ENCODE measurements at places on chromosomes 11 and 22. TPM values are rescaled to one million over a fixed set of nuclear protein-coding genes. Genes with fewer than 3 reads are reported as not detected.

Gene ANO1
- total RNA-seq: 41.7 TPM

Gene NAALADL1
- not detected for total RNA-seq

Gene NADSYN1
- total RNA-seq: 58.2 TPM

Gene C11orf52
- 4.6 TPM for total RNA-seq

DNA sequence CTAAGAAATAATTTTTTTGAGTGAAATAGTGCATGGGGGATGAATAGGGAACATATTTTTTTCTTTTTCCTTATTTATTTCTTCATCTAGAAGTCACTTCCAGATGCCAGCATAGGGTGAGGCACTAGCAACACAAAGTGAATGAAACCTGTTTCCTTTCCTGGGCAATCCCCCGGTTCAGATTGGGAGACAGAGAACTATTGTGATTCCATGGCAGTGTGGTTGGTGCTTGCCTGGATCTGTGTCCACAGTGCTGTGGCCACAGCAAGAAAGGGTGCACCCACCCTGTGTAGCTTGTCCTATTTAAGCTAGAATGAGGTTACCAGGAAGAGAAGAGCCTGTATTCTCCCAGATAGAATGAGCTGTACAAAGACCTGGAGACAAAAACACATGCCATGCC, 57.6 kb downstream of the SLC5A1 start:
- no peak overlapping the region for H3K4me3 ChIP-seq
- H3K4me1 ChIP-seq: no peaks in the 10 kb centered on the region
- peaks cover 35% of the 10 kb centered on the region for H3K27me3 ChIP-seq
- H3K36me3 ChIP-seq: no peaks in the 10 kb centered on the region
- DNase-seq: no peak

- H3K4me3 ChIP-seq: no peak overlapping the region
- no peaks in the 10 kb centered on the region for H3K27me3 ChIP-seq
These were observed 19.3 kb upstream of the ARAP1 start for GRCh38 chr11:72771507-72771906.

DNA sequence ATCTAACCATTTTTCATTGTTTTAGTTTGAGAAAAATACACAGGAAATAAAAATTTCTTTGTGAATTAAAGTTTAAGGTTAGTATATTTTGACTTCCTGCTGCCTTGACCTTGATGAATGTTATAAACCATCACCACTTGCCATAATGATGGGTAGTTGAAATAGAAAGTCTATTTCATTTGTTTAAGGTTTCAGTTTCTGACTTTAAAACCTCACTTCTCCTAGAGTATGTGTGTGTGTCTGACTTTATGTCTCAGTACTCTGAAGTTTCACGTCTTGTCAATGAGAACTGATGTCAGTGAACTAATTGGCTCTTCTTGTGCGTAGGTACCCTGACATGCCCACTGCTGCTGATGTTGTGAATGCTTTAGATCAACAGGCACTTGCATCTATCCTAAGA, 188.2 kb downstream of the METTL15 start:
- 0 out of 2 replicates have a peak, but pooled peaks cover 5% of the 10 kb centered on the region for H3K36me3 ChIP-seq
- no peak for DNase-seq
- no peak overlapping the region for H3K4me3 ChIP-seq
- no peaks in the 10 kb centered on the region for H3K27me3 ChIP-seq

DNA sequence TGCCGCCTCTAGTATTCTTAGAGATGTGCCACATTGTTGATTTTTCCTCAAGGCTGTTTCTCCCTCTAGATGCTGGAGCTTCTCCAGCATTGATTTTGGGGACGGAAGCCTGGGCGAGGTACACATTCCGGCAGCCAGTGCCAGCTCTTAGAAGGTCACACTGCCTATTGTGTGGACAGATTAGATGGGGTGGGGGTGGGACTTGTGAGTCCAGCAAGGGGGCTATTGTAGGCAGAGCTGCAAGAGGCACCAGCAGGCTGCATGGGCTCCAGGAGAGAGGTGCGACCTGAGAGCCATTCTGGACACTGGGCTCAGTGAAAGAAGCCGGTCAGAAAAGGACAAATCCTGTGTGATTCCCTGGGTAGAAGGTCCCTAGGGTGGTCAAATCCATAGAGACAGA, 12.4 kb downstream of the C11orf21 start:
- H3K36me3 ChIP-seq: no peaks in the 10 kb centered on the region
- no peak for DNase-seq
- no peaks in the 10 kb centered on the region for H3K4me1 ChIP-seq
- peaks cover 12% of the 10 kb centered on the region for H3K27me3 ChIP-seq

DNA sequence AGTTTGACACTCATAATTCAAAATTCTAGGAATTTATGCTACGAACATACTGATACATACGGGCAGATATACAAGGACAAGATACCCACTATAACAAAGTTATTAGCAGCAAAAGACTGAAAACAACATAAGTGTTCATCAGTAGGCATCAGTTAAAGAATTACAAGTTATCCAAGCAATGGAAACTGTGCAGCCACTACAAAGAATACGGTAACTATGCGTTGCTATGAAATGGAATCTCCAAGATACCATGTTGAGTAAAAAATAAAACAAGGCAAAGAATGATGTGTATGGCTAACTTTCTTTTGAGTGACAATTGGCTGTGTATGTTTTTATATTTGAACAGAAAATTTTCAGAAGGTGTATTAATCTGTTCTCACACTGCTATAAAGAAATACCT, 151.7 kb downstream of the ADAMTS15 start:
- H3K27me3 ChIP-seq: no peaks in the 10 kb centered on the region
- no peaks in the 10 kb centered on the region for H3K4me1 ChIP-seq
- DNase-seq: no peak
- no peak overlapping the region for H3K4me3 ChIP-seq

- H3K4me1 ChIP-seq: no peaks in the 10 kb centered on the region
- H3K27me3 ChIP-seq: peaks cover 13% of the 10 kb centered on the region
- H3K27ac ChIP-seq: no peak overlapping the region
These were observed 533.5 kb downstream of the BUD13 start for GRCh38 chr11:116239247-116239646.

DNA sequence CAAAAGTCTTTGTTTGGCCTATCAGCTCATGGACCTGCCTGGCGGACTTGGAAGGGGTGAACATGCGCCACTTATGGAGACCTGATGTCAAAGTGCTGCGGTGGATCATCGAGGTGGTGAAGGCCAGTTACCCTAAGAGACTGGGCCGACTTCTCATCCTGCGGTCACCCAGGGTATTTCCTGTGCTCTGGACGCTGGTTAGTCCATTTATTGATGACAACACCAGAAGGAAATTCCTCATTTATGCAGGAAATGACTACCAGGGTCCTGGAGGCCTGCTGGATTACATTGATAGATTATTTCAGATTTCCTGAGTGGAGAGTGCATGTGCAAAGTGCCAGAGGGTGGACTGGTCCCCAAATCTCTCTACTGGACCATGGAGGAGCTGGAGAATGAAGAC, 17.9 kb downstream of the ALKBH3 start:
- no peak overlapping the region for H3K27ac ChIP-seq
- DNase-seq: no peak
- H3K36me3 ChIP-seq: peaks cover 17% of the 10 kb centered on the region

- H3K27me3 ChIP-seq: peaks cover 6% of the 10 kb centered on the region
- no peak overlapping the region for H3K4me3 ChIP-seq
- no peaks in the 10 kb centered on the region for H3K36me3 ChIP-seq
- DNase-seq: no peak
These were observed 5.7 kb upstream of the APOBEC3A start for GRCh38 chr22:38951734-38952133.

DNA sequence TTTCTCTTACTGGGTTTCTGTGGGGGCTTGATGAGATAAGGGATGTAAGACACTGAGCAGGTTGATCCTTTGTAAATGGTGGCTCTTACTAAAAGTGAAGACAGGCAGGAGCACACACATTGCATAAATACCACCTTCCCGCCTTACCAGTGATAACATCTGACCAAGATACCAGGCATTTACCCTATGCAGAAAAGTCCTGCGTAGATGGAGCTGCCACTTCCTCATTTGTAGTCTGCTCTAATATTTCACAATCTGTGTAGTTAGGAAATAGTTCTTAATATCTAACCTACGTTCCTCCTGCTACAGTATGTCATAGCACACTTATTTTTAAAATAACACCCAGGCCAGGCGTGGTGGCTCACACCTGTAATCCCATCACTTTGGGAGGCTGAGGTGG, 23.9 kb upstream of the SWAP70 start:
- no peak overlapping the region for H3K27ac ChIP-seq
- no peaks in the 10 kb centered on the region for H3K36me3 ChIP-seq
- DNase-seq: no peak
- no peak overlapping the region for H3K4me3 ChIP-seq
- no peaks in the 10 kb centered on the region for H3K27me3 ChIP-seq
- no peaks in the 10 kb centered on the region for H3K4me1 ChIP-seq

GRCh38 chr11:2746401-2747247, 46.8 kb upstream of the KCNQ1OT1 start:
- peaks cover 5% of the 10 kb centered on the region for H3K4me1 ChIP-seq
- no peak overlapping the region for H3K4me3 ChIP-seq
- DNase-seq: no peak
- no peaks in the 10 kb centered on the region for H3K27me3 ChIP-seq

DNA sequence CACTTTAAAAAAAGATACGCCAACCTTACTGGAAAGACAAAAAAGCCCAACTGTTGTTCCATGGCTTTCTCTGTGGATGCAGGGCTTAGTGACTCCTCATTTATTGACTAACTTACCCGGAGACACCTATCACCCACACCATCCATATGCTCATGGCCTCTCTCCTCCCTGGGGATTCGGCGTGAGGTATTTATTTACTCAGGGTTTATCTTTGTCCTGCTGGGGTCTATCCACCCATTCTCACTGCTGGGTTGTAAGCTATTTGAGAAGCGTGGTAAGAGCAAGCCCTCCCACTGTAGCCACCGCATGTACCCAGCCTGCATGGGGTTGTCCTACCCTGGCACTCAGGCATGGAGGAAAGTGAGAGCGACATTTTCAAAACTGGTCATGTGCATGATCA, 93.6 kb downstream of the NELL1 start:
- H3K4me3 ChIP-seq: no peak overlapping the region
- no peak overlapping the region for H3K27ac ChIP-seq
- no peaks in the 10 kb centered on the region for H3K4me1 ChIP-seq
- no peak for DNase-seq
- no peaks in the 10 kb centered on the region for H3K27me3 ChIP-seq
